ENCODE measurements at places on chromosomes 6 and 20.
A peak's percentile ranks its signal among the peaks of the same experiment; 100 is the strongest.

DNA sequence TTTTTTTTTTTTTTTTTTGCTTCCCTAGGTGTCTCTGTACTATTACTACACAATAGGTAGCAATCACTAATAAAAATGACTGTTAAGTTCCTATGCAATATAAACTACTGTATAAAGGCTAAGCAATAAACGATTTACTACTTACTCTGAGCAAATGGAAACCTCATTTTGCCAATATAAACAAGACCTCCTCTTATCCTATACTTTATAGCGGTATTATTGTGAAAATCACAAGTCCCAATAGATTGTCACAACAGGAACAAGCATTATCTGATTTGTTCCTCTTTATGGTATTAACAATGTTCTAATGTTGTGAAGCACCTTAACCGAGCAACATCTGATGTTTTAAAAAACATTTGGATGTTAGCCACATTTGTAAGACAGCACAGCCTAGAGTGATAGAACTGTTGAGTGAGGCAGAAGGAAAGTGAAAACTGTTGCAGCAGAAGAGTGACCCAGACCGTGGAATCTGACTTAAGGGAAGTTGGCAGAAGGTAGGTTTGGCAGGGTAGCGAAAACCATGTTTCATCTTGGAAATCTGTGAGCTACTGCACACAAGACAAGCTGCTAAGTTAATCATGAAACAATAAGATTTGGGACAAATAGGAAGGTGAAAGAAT lies 94.2 kb downstream of the MYLK4 start:
- DNase-seq, result no peak

DNA sequence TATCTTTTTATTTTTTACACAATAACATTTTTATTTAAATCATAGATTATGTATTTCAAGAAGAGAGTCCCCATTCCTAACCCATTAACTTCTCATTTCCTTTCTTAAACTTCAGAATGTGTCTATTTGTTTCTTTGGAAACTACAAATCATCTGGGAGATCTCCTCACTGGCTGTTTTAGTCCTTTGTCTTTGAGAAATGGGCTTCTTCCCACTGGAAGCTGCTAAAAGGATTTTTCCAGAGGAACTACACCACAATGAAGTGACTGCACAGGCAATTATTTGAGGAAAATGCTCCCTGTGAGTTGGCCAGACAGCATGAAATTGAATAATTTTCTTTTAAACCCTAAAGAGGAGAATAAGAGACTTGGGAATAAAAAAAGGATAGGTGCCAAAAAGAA lies 119.1 kb downstream of the TENT5A start:
- no peak for DNase-seq

DNA sequence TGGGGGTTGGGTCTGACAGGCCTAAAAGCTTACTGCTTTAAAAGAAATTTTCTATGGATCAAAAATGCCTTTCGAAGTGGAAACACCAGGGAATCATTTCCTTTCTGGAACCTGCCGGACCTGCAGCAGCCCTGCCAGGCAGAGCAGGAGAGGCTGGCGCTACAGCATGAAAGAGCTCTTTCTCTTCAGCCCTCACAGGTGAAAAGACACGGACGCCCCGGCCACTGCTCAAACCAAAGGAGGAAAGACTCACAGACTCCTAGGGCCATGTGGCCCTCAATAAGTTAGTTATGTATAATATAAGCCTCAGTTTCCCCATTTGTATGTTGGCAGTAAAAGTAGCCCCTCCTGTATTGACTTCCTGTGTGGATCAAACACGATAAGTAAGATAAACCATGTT lies 8.3 kb downstream of the SCML4 start:
- no peak for DNase-seq

- DNase-seq, result peak; percentile 72
Observed at GRCh38 chr6:43090559-43090956, 14.4 kb downstream of the PTK7 start.

GRCh38 chr20:56518126-56518525 lies 6.4 kb upstream of the FAM209A start:
- no peak for DNase-seq

DNA sequence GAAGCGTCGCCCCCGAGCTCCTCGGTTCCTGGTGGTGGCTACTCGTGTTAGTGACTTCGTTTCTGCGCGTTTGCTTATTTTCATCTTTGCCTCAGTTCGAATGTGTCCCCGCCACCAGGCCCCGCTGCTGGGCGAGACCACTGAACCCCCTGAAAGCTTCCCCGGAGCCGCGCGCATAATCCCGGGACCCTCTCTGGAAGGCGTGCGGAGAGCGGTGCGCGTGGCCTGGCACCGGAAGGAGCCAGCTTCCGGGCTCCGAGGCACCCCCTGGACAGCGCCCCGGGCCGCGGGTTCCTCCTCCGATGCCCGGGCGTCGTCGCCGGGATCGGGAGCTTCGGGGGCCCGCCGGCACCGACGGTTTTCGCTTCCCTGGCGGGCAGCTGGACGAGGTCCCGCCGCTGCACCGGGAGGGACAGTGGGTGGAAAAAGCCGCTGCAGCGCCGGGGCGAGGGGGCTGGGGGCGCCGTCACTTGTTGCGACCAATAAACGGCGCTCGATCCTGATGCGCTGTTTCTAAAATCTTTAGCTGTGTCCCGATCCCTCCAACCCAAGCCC lies 643 bp upstream of the SLC35D3 start:
- DNase-seq, result peak; percentile 33

DNA sequence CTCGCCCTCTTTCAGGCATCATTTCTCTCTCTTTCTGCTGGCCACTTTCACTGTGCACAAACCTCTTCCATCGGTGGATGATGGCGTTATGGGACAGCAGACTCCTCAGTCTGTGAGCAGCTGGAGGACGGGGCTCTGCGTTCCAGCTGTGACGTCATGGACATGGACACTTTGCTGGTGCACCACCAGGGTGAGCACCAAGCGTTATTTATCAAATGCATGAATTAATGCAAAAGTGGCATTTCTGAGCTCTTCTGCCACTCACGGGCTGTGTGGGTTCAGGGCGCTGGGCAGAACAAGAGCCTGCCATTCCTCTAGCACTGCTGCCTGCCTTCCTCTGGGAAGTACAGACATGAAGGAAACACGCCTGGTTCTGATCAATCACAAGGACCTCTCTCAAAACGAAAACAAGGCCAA lies 82.9 kb upstream of the MPC1 start:
- peak; percentile 35 for DNase-seq

Data from EH (cell line).